ENCODE measurements at places on chromosomes 1 and 21. TPM values are rescaled to one million over a fixed set of nuclear protein-coding genes. Genes with fewer than 3 reads are reported as not detected.

Gene MUTYH
- total RNA-seq, result 9.1 TPM

- DNase-seq, result no peak
Observed at GRCh38 chr1:22224091-22224490, 81.2 kb upstream of the WNT4 start.

DNA sequence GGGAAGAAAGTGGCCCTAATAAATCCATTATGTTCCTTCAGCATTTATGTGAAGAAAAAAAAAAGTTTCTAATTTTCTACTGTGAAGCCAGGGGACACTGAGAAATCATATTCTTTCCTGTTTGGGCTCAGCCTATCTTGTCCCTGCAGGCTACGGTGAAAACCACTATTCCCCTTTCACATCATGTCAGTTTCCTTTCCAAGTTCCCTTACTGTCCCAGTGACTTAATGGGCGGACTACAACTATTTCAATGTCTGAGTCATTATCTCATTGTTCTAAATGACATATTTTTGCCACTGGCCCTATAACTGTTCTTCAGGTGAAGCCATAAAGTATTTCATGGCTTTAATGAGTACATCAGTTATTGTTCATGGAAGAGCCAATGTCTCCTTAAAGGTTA, 71.3 kb upstream of the BEND5 start:
- no peak for DNase-seq

DNA sequence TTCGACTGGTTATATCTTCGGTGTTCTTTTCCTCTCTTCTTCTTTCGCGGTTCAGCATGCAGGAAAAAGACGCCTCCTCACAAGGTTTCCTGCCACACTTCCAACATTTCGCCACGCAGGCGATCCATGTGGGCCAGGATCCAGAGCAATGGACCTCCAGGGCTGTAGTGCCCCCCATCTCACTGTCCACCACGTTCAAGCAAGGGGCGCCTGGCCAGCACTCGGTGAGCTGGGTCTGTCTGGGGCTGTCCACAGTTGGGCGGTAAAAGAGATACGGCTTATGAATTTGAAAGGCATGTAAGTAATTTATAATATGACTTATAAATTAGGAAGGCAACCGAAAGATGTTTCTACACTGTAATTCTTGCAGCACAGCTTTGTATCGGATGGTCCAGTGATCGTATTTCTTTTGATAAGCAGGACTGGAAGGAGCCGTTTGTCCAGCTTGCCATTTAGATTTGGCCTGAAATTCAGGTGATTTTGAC, 334 bp downstream of the CTH start:
- peak; percentile 39 for DNase-seq

DNA sequence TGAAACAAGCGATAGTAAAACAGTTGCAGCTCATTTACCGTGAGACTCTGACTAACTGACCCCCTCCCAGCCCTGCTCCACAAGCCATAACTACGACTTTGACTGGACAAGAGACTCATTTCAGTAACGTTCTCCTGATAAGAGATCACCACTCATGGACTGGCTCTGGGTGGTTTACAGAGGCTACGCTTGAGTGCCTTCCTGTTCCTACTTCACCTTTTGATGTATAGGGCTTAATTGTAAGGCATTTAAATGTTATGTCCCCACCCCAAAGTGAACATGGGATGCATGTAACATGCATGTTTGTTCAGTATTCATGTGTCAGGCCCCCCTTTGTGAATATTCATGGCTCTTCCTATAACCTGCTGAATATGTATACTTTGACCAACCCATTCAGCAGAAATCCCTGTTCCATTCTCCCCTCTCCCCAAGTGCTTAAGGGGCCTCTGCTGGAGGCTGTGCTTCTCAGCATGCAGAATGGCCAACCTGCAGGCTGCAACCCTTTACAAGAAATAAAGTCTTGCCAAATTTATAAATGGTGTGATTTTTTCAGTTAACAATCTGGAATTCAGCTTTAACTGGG, 50.7 kb upstream of the SPOCD1 start:
- no peak for DNase-seq

- DNase-seq, result no peak
Observed at GRCh38 chr1:225840713-225841112, 30.8 kb downstream of the EPHX1 start.

DNA sequence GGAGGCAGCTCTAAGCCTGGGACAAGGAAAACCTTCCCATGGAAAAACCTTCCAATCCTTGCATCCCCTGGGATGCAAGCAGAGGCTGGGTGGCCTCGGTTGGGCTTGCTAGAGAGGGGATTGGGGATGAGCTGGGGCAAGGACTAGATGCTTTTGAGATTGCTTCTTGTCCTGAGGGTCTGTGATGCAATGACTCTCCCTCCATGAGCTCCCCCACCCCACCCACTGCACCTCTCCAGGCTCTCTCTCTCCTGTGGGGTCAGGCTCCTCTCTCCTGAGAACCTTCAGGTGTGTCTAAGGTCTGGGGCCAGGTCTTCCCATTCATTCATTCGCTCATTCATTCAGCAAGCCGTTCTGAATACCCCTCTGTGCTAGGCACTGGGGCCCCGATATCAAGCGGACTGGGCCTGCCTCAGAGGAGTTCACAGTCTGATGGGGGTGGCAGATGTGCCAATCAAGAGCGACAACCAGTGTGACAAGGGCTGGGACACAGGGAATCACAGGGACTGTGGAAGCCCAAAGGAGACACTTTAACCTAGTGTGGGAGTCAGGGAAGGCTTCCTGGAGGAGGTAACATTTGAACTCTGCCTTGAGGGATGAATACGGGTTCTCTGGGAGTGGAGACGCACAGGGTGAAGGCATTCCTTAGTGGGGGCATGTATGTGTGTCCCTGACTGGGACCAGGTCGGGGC, 6.5 kb downstream of the LDLRAD1 start:
- no peak for DNase-seq

All from IMR-90 (cell line).